SHP77 treated with DMSO at 0.1 percent for 48 hours (cell line): ENCODE measurements at places on chromosomes 7 and 10.

GRCh38 chr7:27693794-27694193 is 31.1 kb upstream of the HIBADH start:
- no peak for DNase-seq

GRCh38 chr10:17009212-17009700 is 120.4 kb downstream of the CUBN start:
- no peak for DNase-seq

- DNase-seq, result no peak
Measured at GRCh38 chr7:136664537-136664936, 203.9 kb upstream of the CHRM2 start.

- no peak for DNase-seq
Measured at GRCh38 chr10:116049974-116050304, 223.1 kb downstream of the GFRA1 start.

- no peak for DNase-seq
Measured at GRCh38 chr7:105065104-105065503, 51.1 kb downstream of the KMT2E start.

GRCh38 chr10:117365612-117366011 is 9.6 kb downstream of the PDZD8 start:
- DNase-seq, result no peak

GRCh38 chr7:52917982-52918578 is 117.4 kb upstream of the POM121L12 start:
- no peak for DNase-seq

GRCh38 chr10:87750817-87751216 is 67.2 kb downstream of the ATAD1 start:
- no peak for DNase-seq

DNA sequence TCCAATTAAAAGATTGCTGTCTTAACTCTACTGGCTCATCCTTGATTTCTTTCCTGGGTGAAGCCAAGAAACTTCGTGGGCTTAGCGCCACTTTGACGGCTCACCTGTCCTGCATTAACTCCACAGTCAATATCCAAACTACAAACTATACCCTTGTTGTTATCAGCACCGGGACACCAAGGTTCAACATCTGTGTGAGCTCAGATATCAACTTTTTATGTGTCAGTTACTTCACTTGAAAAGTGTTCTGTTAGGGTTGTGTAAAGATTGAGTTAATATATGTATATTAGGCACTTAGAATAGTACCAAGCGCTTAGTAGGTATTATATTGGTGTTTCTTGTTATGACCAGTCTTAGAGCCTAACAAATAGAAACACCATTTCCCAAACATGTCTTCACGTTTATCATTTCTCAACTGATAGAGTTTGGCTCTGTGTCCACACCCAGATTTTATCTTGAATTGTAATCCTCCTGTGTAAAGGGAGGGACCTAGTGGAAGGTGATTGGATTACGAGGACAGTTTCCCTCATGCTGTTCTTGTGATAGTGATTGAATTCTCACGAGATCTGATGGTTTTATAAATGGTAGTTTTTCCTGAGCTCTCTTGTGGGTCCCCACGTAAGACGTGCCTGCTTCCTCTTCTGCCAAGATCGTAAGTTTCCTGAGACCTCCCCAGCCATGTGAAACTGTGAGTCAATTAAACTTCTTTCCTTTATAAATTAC is 19.0 kb upstream of the ST8SIA6 start:
- DNase-seq, result no peak

GRCh38 chr7:158368449-158368848 is 219.2 kb downstream of the PTPRN2 start:
- DNase-seq, result no peak

DNA sequence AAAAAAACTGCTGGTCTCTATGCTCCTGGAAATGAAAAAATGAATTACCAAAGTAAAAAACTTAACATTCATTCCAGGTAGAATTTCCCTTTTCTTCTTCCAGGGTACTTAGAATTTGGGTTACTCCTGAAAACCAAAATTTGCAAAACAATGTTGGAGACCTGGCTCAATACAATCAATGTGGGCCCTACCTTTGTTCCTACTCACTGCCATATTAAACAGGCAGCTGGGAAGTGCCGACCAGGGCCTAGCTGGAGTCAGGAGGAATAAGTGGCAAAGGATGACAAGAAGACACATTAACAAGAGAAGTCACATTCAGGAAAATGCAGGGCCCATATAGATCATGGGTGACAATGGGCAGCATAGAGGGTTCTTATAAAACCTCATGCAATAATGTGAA is 6.4 kb upstream of the AGK start:
- DNase-seq, result no peak

- no peak for DNase-seq
Measured at GRCh38 chr7:128681794-128682537, 9.9 kb downstream of the GARIN1A start.

GRCh38 chr7:92588561-92588960 is 1.6 kb downstream of the FAM133B start:
- no peak for DNase-seq

DNA sequence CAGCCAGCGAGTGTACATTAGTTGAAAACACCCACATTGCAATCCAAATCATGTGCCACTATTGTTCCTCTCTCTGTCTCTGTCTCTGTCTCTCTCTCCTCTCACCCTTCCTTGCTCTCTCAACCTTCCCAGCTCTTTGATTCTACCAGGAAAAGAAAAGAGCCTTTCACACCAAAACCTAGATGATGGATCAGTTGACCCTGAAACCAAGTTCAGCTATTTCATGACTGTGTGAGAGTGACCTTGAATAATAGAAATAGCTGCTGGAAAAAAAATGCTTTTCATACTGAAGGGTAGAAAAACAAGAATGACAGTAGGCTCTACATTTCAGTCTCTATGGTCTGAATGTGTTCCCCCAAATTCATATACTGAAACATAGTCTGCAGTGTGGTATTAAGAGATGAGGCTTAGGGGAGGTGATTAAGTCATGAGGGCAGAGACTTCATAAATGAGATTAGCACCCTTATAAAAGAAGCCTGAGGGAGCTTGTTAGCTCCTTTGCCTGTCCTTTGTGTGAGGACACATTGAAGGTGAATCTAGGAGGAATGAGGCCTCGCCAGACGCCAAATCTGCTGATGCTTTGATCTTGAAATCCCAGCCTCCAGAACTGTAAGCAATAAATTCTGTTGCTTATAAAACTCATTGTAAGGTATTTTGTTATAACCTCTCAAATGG is 65.2 kb downstream of the LYZL1 start:
- DNase-seq, result no peak

- no peak for DNase-seq
Measured at GRCh38 chr7:33137103-33137502, 7.7 kb downstream of the BBS9 start.

GRCh38 chr7:96052860-96053470 is 268.9 kb downstream of the SLC25A13 start:
- DNase-seq, result no peak

GRCh38 chr10:132571650-132572544 is 34.3 kb downstream of the INPP5A start:
- DNase-seq, result no peak

GRCh38 chr7:100418930-100419659 is 9.4 kb downstream of the ZCWPW1 start:
- DNase-seq, result no peak

- no peak for DNase-seq
Measured at GRCh38 chr10:72334825-72335393, 19.8 kb downstream of the DNAJB12 start.

DNA sequence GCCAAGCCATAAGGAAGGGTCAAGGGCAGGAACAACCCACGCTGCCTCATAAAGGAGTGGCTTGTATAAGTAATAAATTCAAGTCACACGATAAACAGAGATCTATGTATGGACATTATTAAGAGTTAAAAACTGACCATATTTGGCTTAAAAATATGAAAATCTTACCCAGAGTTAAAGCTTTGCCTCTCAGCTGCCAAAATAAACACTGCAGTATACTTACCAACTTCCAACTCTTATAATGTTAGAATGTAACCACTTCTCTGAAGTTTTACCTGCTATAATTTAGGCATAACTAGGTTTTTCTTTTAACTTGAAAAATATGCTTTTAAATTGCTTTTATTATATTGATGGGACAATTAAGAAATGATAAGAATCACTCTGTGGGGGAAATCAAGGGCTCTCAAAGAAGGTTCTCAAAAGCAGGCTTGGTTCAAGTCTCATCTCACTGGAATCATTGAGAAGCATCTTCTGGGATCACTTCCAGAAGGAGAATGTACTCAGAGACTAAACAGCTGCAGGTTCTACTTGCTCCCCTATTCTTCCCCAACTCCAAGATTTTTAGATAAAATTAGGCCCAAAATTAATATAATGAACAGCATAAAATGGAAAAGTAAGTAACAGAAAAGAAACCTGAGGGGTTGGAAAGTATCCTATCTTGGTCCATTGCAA is 16.1 kb upstream of the CAV2 start:
- DNase-seq, result no peak

- DNase-seq, result no peak
Measured at GRCh38 chr10:129853562-129853903, 110.5 kb downstream of the EBF3 start.

DNA sequence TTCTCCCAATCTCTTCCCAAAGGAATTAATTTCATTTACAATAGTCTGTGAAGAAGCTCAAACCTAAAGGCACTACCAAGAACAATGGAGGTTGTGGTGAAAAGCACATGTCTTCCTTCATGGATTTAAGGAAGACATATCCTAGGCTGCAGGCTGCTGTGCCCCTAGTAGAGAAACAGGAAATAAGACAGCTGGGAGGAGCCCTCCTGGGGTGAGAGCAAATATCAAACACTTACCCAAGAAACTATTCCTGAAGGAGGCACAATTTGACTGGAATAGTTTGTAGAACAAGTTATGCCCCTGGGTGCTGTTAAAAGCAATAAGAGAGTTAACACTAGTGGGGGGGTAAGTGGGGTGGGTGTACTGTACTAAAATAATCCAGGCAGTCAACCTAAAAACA is 30.1 kb downstream of the PDZD8 start:
- DNase-seq, result no peak

DNA sequence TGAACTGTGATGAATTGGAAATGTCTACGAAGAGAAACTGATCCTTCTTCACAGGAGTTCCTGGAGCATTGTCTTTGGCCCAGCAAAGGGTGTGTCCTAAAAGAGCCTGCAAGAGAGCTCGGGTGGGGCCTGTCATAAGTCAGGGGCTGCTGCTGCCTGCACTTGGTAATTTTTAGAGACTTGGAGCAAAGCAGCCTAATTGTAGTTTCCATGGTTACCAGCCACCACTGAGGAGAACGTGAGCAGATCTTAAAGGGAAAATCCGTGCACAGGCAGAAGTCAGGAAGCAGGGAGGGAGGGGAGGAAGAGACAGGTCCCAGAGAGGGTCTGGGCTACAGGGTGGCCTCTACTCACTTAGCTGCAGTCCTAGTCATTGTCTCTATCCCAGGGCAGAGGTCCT is 463.6 kb downstream of the PLXNA4 start:
- no peak for DNase-seq

GRCh38 chr10:25682203-25682851 is 251.7 kb upstream of the MYO3A start:
- DNase-seq, result no peak

DNA sequence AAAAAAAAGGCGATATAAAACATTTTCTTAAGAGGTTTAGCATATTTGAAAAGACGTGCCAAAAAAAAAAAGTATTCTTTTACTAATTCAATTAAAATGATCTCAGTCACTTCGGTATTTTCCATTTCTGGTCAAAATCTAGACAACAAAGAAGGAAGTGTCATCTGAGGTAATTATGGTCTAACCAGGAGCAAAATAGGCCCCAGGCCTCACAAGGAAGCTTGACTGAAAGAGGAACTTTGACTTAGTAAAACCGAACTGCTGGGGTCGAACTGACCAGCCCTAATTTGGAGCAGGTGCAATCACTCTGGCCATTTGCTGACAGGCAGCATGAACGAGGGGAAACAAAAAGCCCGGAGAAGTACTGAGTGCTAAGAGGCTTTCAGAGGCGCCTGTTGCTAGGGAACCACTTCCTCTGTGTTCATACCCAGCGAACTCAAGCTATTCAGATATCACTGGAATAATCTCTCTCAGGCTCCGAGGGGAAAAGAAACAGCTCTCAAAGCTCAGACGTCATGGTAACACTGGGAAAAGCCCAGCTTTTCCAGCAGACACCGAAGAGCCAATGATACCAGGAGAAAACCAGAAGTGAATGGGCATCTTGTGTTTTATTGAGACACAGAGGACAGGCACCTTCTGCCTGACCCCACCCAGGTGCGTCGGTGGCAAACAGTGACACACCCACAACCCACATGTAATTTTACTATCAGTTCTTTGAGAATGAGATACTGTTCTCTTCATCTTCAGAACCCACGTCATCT is 126.5 kb downstream of the FAM107B start:
- DNase-seq, result no peak

DNA sequence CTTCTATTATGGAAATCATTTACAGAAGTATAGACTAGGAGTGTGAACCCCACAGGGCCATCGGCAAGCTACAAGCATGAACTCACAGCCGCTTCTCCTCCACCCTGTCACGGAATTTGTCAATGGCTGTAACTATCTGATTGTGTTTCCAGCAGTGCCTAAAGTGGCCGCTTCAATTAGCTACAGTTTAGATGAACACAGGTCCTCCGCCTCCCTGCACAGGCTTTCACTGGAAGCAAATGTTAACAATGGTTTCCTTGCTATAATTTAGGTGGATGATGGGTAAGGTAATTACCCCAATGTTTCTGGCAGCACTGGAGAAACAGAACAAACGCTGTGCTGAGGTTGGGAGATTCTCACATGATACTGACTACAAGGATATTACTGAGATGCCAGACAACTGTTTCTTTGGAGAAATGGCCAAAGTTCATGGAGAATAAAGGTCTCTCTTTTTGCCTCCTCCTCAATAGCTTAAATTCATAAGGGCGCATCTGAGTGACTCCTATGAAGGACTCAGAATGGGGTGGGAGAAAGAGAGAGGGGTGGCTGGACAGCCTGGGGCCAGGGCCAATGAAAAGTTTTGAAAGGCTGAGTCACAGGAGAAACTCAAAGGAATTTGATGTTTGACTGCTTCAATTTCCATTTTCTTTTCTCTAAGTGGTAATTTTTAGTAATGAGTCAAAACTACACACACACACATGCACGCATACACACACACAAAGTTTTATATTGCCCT is 78.9 kb downstream of the SVIL start:
- DNase-seq, result no peak

DNA sequence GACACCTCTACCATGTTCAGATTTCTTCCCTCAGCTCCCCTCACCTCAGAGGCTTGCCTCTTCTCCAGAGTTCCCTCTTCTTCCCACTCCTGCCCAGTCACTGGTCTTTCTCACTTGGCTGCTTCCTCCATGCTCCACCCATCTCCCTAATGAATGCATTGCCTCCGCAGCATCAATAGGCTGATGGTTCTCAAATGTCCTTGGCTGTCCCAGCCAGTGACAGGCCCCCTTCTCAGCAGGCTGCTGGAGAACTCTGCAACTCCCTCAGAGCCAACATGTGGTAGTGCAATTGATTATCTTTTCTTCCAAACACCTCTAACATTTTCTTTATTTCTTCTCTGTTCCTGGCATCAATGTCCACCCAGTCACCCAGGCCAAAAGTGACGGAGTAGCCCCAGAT is 218.2 kb downstream of the RELN start:
- DNase-seq, result no peak

DNA sequence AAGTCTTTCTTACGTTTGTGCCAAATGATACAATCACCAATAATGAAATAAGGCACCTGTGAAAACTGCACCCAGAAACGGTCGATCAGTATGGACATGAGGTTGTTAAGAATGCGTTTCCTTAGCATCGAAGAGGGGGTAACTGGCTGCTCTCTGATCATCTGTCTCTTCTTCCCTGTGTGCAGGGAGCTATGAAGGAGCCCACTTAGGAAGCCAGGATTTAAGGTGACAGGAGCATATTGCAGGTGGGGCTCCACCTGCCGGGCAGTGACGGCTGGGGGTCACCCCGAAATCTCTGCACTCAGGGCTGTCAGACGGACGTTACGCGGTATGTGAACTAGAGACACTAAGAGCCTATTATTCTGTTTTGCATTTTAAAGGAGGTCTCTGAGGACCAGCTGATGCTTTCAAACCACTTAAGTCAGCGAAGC is 64.5 kb downstream of the CARD11 start:
- DNase-seq, result no peak
